ENCODE measurements at places on chromosomes 2 and 18. TPM values are rescaled to one million over a fixed set of nuclear protein-coding genes. Genes with fewer than 3 reads are reported as not detected.

GRCh38 chr18:69889009-69889408, 58.7 kb downstream of the CD226 start:
- peaks cover 48% of the 10 kb centered on the region for H3K36me3 ChIP-seq
- peak overlapping the region; percentile 72 for H3K27ac ChIP-seq
- peaks cover 93% of the 10 kb centered on the region for H3K4me1 ChIP-seq
- DNase-seq, result peak; percentile 40
- peak overlapping the region; percentile 71 for H3K4me3 ChIP-seq

- H3K4me3 ChIP-seq, result peak overlapping the region; percentile 71
- no peaks in the 10 kb centered on the region for H3K36me3 ChIP-seq
- H3K27ac ChIP-seq, result peak overlapping the region; percentile 81
- H3K27me3 ChIP-seq, result no peaks in the 10 kb centered on the region
- DNase-seq, result peak; percentile 74
- peaks cover 32% of the 10 kb centered on the region for H3K4me1 ChIP-seq
Observed at GRCh38 chr2:68909793-68910674, 38.8 kb upstream of the BMP10 start.

- no peaks in the 10 kb centered on the region for H3K36me3 ChIP-seq
- H3K27me3 ChIP-seq, result peaks cover 6% of the 10 kb centered on the region
- no peak overlapping the region for H3K4me3 ChIP-seq
- DNase-seq, result no peak
- H3K27ac ChIP-seq, result no peak overlapping the region
Observed at GRCh38 chr18:51654488-51655326, 457.2 kb upstream of the MEX3C start.

DNA sequence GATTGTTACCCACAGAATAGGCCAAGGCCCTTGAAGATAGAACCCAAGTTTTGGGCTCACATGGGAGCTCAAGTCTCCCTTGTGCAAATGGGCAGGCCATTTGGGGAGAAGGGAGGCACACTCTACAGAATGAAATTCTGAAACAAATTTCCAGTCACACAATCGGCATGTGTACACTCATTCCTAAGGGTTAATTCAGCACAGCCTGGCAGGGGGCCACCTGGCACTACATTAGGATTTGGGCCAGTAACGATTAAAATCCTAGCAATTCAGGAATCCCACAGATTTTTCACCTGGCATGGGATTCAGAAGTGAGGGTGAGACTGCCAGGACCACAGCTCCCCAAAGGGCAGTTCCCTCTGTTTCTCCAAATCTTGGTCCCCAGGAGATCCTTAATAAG, 46.4 kb downstream of the BMP10 start:
- peak overlapping the region; percentile 1 for H3K27ac ChIP-seq
- no peak for DNase-seq
- peaks cover 37% of the 10 kb centered on the region for H3K36me3 ChIP-seq
- no peak overlapping the region for H3K4me3 ChIP-seq
- no peaks in the 10 kb centered on the region for H3K27me3 ChIP-seq

GRCh38 chr18:2913398-2914005, 66.7 kb downstream of the EMILIN2 start:
- no peaks in the 10 kb centered on the region for H3K27me3 ChIP-seq
- no peak overlapping the region for H3K4me3 ChIP-seq
- H3K4me1 ChIP-seq, result peaks cover 16% of the 10 kb centered on the region
- peak overlapping the region; percentile 19 for H3K27ac ChIP-seq

DNA sequence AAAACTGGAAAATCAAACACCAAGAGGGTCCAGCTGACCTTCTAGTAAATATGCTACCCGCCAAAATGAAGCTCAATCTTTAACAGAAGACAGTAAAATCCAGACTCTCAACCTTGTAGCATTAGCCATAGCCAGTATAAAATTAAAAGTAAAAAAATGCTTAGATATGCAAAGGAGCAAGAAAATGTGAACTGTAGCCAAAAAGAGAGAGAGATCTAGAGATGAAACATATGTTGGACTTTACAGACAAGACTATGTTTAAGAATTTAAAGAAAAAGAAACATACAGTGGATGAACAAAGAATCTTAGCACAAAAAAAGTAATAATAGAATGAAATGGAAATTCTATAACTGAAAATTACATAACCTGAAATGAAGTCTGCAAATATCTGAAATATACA, 344.5 kb downstream of the LRATD1 start:
- H3K27ac ChIP-seq, result no peak overlapping the region
- H3K4me1 ChIP-seq, result peaks cover 25% of the 10 kb centered on the region
- DNase-seq, result no peak
- H3K36me3 ChIP-seq, result no peaks in the 10 kb centered on the region
- peaks cover 50% of the 10 kb centered on the region for H3K27me3 ChIP-seq

DNA sequence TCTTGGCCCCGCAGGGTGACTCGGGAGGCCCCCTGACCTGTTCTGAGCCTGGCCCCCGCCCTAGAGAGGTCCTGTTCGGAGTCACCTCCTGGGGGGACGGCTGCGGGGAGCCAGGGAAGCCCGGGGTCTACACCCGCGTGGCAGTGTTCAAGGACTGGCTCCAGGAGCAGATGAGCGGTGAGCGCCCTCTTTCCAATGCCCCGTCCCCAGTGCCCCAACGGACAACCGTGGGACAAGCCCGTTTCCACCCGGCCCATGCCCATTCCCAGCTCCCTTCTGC, 2.6 kb upstream of the CHRND start:
- peak overlapping the region; percentile 71 for H3K4me3 ChIP-seq
- no peaks in the 10 kb centered on the region for H3K36me3 ChIP-seq
- peaks cover 35% of the 10 kb centered on the region for H3K27me3 ChIP-seq

DNA sequence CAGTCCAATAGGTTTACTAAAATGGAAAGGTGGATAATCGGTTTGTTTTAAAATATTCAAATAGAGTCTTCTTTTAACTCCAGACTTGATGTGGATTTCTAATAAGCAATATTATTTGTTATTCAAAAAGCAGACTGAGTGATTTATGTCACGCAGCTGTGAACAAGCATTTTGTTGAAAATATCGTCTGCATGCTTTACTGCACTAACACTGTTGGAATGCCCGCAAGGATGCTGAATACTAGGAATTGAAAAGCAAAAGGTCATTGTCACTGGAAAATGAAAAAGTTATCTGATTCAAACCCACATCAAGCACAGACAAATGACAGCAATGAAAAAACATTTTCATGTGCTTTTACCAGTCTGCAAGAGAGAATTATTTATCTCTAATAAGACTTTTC, 31.1 kb downstream of the CHN1 start:
- peaks cover 14% of the 10 kb centered on the region for H3K4me1 ChIP-seq
- H3K27me3 ChIP-seq, result peaks cover 10% of the 10 kb centered on the region
- H3K27ac ChIP-seq, result no peak overlapping the region

GRCh38 chr2:213545481-213545880, 261.2 kb downstream of the SPAG16 start:
- no peaks in the 10 kb centered on the region for H3K4me1 ChIP-seq
- no peak for DNase-seq

IL18RAP gene
- 9.5 TPM for total RNA-seq

TANK gene
- total RNA-seq, result 87.8 TPM

ABCB11 gene
- total RNA-seq, result not detected

TSPYL6 gene
- total RNA-seq, result not detected

SLC9A4 gene
- not detected for total RNA-seq
